Activated T-helper 2 cell treated with anti-CD3 and anti-CD28 coated beads, Interferon-gamma antibody, Interleukin-2, Interleukin-4, amounts not matched to agents 10 μg/mL and 5 μg/mL and 100 μg/mL, durations not matched to agents 14 hours and 24 hours and 36 hours (primary cell): ENCODE measurements at places on chromosomes 3 and 15.

DNA sequence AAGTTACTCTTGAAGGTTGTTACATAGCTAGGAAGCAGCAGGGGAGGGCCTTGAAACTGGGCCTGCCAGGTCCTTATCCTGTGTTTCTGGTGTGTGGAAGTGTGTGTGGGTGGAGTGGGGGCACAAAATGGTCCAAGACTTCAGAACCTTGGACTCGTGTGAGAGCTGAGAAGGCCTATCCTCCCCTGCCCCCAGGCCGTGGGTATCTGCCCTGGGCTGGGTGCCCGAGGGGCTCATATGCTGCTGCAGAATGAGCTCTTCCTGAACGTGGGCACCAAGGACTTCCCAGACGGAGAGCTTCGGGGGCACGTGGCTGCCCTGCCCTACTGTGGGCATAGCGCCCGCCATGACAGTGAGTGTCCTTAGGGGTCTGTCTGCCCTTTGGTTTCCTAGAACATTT lies 4.5 kb downstream of the CHRD start:
- no peak for DNase-seq

- DNase-seq = no peak
Measured at GRCh38 chr3:194964809-194965208, 279.1 kb downstream of the FAM43A start.

- no peak for DNase-seq
Measured at GRCh38 chr3:66778777-66779176, 219.3 kb upstream of the KBTBD8 start.

GRCh38 chr3:122514123-122515019 lies at the start of gene KPNA1:
Gene KPNA1, minus strand, starts transcription at chr3:122514939. Its CDS starts 18,374 bp downstream, at chr3:122496565.
- DNase-seq = peak; percentile 87

GRCh38 chr15:53976844-53977392 lies 1.3 kb upstream of the UNC13C start:
- DNase-seq = no peak

GRCh38 chr3:15527031-15527459 lies 5.5 kb upstream of the COLQ start:
- DNase-seq = no peak

GRCh38 chr3:149596134-149596770 lies 61.6 kb downstream of the WWTR1 start:
- DNase-seq = no peak
